Astrocyte of the spinal cord (primary cell): ENCODE measurements at places on chromosomes 5 and 9.

- no peak for DNase-seq
Measured at GRCh38 chr5:152608458-152608857, 203.4 kb upstream of the NMUR2 start.

GRCh38 chr5:178587763-178588611, 2.2 kb downstream of the COL23A1 start:
- no peak for DNase-seq

DNA sequence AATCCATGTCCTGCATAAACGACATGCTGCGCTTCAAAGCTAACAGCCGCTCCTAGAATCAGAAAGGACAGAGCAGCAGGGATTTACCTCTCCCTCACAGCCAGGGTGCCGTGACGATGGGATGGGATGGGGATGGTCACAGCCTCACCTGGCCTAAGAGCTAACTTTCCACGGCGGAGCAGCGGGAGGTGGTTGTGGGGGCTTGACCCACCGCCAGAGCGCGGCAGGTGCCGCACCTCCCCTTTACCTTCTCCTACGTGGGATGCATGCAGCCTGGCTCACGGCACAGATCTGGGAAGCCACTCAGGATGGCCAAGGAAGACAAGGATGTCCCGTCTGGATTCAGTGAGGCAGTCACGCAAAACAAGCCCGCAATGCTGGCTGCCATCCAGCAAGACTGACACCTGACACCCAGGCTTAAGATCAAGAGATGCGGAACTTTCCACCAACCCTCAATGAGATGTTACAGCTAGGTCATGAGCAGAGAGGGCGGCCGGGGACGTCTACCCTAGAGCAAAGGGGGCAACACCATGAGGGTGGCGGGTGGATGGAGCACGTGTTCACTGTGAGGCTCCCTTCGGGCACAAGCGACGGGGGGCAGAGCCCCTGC, 5.8 kb downstream of the BRD9 start:
- DNase-seq: no peak

DNA sequence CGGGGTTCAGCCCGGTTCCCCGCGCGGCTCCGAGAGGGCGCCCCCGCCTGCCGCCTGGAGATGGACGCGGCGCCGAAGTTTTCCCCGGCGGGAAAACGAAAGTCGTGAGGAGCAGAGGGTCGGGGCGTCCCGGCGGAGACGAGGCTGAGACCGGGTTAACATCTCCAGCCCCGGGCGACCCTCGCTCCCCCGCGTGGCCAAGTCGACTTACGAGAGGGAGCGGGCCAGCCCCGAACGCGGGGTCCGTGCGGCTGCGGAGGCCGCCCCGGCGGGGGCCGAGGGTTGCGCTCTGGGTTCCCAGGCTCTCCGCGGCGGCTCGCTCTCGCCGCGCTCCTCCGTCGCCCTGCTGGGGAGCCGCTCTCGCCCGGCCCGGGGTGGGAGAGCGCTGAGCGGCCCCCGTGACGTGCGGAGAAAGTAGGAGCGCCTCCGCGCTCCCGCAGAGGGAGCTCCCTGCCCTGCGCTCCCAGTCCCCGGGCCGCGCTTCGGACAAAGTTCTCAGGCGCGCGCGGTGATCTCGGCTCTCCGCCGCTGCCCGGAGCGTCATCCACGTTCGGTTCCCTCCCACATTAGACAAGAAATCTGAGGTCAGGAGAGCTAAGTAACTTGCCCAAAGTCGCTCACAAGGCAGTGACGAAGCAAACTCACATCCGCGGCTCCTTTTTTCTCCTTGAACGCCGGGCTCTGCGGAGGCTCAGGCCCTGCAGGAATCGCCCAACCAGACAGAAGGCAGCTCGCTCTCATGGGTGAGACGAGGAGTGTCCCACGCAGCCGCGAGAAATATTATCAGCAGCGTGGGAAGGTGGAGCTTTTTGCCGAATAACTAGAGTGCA, 1.2 kb upstream of the GCNT4 start:
- DNase-seq: peak; percentile 73

DNA sequence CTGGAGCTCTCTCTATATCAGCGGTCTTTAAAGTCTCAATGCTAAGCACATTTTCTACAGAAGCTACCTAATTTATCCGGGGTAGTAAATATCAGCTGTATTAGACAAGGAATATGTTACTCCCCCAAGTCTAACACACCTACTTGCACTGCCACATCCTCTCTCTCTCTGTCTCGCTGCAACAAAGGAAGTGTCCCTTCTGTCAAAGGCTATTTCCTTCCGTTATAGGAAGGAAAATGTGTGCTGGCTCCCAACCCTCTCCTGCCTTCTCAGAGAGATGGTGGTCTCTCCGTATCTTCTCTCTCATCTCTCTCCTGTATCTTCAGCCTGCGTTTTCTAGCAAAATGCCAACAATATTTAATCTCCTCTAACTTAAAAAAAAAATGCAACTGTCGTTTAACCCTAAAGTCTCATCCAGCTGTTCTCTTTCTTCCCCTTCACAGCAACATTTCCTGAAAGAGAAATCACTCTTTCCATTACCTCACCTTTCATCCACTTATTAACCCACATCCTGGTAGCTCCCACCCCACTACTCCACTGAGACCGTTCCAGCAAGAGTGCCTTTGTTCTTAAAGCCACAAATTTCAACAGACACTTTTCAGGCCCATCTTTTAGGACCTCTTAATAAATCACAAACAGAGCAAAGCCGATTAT, 2.3 kb downstream of the TTF1 start:
- no peak for DNase-seq
